Glutamatergic neuron (in vitro differentiated cells): ENCODE measurements at places on chromosomes 4 and X. TPM values are rescaled to one million over a fixed set of nuclear protein-coding genes. Genes with fewer than 3 reads are reported as not detected.

DNA sequence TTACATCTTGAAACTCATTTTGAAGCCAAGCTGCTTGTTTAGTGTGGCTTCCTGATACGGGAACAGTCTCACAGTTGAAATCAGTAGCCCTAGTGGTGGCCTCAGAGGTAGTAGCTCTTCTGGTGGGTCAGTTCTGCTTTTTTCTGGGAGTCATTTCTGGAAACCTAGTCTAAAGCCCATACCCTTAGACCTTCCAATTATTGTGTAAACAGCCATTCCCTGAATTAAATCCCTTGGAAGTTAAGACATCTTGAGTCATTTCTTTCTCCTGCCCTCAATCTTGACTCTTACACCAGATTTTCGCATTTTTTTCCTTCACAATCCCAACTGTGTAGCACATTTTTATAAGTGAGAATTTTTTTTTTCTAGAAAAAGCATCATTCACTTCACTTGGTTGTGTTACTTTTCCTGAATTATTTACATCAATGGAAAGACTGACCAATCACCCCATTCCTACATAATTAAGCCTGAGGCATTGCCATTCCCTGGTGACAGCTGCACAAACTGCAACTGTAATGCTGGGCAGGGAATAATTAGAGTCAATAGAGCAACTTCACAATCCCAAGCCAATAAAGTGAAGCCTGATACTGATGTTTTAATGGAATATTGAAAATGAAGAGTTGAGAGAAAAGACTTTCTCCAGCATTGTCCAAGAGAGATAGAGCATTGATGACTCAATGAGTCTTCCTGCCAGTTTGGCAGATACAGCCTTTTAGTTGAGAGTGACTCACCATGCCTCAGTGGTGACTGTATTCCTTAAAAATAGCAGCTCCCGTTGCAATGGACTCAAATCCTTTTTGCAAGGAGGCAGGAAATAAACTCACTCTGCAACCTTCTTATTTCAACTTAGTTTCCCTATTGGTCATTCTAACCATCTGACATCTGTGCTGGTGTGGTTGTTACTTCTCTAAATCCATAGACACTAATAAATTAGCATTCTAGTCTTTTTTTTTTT, 13.0 kb upstream of the SEPSECS start:
- DNase-seq = no peak

- DNase-seq = no peak
Observed at GRCh38 chrX:136154998-136155397, 7.7 kb downstream of the FHL1 start.

- no peak for DNase-seq
Observed at GRCh38 chr4:15250021-15250441, 177.8 kb upstream of the C1QTNF7 start.

- DNase-seq = no peak
Observed at GRCh38 chrX:153102418-153102817, 30.2 kb downstream of the PNMA6A start.

- no peak for DNase-seq
Observed at GRCh38 chrX:16386126-16386525, 218.8 kb downstream of the MAGEB17 start.

The VCX3A gene
- total RNA-seq = not detected

The AFF2 gene
- 12.2 TPM for total RNA-seq

The CCNB3 gene
- 0.66 TPM for total RNA-seq

The CNKSR2 gene
- total RNA-seq = 18.5 TPM

The HSFX1 gene
- total RNA-seq = 1.8 TPM

The NWD2 gene
- total RNA-seq = 0.17 TPM

The RTL3 gene
- total RNA-seq = not detected

The ARL13A gene
- not detected for total RNA-seq

The TCEANC gene
- 6.3 TPM for total RNA-seq

The EDA gene
- total RNA-seq = 1.7 TPM
